Activated naive CD8-positive, alpha-beta T cell treated with anti-CD3 and anti-CD28 coated beads, Interleukin-2, amount 50 U/mL, for 24 hours (primary cell): ENCODE measurements at places on chromosomes 1 and 21.

- no peak for DNase-seq
Observed at GRCh38 chr1:30225357-30225756, 498.0 kb downstream of the MATN1 start.

DNA sequence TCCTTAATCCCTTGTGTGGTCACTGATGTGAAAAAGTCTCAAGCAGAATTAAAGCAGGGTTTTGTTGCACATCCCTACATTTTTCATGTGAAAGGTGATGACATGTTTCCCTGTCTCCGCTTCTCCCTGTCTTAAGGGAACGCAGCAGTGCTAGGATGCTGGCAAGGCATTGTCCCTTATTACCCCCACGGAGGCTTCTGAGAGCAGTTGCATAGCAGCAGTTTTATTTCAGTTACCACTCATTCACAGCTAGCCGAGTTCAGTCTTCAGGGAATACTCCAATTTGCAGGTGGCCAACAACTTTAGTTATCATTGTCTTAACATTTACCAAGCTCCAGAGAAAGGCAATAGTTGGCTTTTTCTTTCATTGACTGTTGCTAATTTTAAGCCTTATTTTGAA lies 89.1 kb downstream of the CLEC20A start:
- DNase-seq, result no peak

DNA sequence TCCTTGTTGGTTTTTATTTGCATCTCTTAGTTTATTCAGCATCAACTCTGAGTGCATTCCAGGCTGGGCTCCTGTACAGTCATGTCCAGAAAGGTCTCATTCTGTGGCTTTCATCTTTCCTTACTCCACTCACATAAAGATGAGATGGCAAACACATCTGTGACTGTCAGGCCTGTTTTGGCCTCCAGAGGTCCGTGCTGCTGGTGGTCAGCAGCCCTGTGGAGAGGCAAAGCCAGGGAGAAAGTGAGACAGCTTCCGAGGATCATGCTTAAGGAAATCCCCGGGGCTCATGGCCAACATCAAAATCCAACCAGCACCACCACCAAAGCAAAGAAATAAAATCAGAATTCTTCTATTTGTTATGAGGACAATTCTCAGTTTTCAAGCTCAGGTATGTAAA lies 96.1 kb upstream of the HIVEP3 start:
- no peak for DNase-seq

DNA sequence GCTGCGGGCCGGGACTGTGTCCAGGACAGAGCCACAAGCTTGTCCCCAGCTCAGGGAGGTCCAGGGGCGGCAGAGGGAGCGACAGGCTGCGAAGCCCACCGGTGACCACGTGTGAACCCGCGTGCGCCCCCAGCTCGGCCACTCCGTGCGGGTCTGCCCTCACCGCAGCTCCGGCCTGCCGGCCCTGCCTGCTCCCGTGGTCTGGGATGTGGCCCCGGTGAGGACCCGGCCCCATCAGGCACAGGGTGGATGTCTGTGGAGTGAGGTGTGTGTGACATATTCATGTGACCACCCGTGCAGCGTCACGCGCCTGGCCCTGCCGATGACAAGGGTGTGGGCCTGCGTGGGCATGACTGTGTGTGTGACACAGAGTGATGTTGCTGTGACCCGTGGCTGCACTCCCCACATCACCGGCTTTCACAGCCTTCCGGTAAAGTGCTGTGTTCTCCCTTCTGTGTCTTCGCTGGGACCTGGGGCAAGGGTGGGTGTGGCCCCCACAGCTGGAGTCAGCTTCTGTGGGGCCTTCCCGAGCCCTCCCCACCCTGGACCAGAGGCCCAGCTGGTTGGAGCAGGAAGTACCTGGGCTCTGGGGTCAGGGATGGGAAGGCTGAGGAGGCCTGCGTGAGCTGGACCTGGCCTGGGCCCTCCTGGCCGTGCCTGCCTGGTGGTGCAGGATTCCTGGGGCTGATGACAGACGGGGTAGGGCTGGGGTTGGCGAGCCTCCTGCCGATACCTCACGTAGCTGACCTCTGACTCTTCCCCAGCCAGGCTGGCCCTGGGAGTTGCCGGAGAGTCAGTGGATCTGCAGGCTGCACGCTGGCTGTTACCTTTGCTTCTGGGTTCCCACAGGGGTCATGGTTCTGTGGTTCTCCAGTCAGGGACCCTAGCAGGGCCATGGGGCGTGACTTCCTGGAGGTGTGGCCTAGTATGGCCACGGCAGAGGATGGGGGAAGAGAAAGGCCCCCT lies 4.1 kb downstream of the RNF223 start:
- DNase-seq, result no peak

GRCh38 chr1:25564777-25565574 lies 21.6 kb downstream of the LDLRAP1 start:
- DNase-seq, result no peak

DNA sequence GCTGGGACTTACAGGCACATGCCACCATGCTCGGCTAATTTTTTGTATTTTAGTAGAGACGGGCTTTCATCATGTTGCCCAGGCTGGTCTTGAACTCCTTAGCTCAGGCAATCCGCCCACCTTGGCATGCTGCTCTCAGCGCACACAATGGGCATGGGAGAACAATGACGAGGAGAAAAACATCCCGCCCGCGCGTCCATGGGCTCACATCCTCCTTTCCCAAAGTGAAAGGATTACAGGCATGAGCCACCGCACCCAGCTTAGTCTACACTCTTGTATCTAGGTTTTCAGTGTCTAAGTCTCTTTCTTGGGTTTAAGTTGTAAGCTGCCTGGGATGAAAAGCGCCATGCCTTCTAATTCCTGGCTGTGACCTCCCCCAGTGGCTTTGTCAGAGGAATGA lies 37.9 kb downstream of the CDK18 start:
- no peak for DNase-seq
